ENCODE measurements at places on chromosomes 7 and 10. TPM values are rescaled to one million over a fixed set of nuclear protein-coding genes. Genes with fewer than 3 reads are reported as not detected.

Gene ELOVL3
- 0.38 TPM for total RNA-seq

Gene UFSP1
- 3.1 TPM for total RNA-seq

Gene LLCFC1
- total RNA-seq, result not detected

Gene HIP1
- total RNA-seq, result 23.7 TPM

Gene ABCB8
- 26.6 TPM for total RNA-seq

Gene DKK1
- total RNA-seq, result 475 TPM

Gene TMEM248
- total RNA-seq, result 95.3 TPM

Gene ITIH2
- 0.27 TPM for total RNA-seq

Gene SORCS1
- not detected for total RNA-seq

Gene WIPF3
- 0.62 TPM for total RNA-seq
